ENCODE measurements at places on chromosomes 12 and 14. TPM values are rescaled to one million over a fixed set of nuclear protein-coding genes. Genes with fewer than 3 reads are reported as not detected.

CIDEB gene
- total RNA-seq = 1.3 TPM

SYNE3 gene
- 7.9 TPM for total RNA-seq

RIMBP2 gene
- total RNA-seq = not detected

CLEC7A gene
- total RNA-seq = not detected

TAS2R13 gene
- total RNA-seq = 0.17 TPM

MYO1A gene
- not detected for total RNA-seq

NPFF gene
- not detected for total RNA-seq

WNT1 gene
- total RNA-seq = not detected

NXPH4 gene
- total RNA-seq = 1.5 TPM

DYNLL1 gene
- 400 TPM for total RNA-seq

TCL1B gene
- not detected for total RNA-seq

PRH2 gene
- 0.30 TPM for total RNA-seq

B4GALNT1 gene
- total RNA-seq = 1.7 TPM

TPPP2 gene
- total RNA-seq = not detected

SMAGP gene
- total RNA-seq = 30.5 TPM

RDH11 gene
- 101 TPM for total RNA-seq

SRRM4 gene
- total RNA-seq = not detected

DENR gene
- total RNA-seq = 26.9 TPM

KRT76 gene
- not detected for total RNA-seq

TAS2R9 gene
- total RNA-seq = not detected

PA2G4 gene
- total RNA-seq = 212 TPM

NKX2-1 gene
- total RNA-seq = not detected

M6PR gene
- 76.0 TPM for total RNA-seq

NANOG gene
- not detected for total RNA-seq

TEX52 gene
- total RNA-seq = not detected

PAH gene
- total RNA-seq = not detected
